ENCODE measurements at places on chromosomes 1 and 21.

DNA sequence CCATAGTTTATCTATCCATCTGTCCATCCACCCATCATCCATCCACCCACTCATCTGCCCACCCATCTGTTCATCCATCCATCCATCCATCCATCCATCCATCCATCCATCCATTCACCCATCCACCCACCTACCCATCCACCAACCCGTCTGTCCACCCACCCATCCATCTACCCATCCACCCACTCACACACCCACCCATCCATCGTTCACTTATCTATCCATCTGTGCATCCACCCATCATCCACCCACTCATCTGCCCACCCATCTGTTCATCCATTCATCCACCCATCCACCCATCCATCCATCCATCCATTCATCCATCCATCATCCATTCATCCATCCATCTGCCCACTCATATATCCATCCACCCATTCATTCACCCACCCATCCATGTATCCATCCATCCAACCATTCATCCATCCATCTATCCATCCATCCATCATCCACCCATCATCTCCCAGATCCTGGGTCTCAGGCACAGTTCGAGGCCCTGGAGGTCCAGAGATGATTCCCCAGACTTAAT, 88.2 kb upstream of the WNT4 start:
- DNase-seq, result no peak

DNA sequence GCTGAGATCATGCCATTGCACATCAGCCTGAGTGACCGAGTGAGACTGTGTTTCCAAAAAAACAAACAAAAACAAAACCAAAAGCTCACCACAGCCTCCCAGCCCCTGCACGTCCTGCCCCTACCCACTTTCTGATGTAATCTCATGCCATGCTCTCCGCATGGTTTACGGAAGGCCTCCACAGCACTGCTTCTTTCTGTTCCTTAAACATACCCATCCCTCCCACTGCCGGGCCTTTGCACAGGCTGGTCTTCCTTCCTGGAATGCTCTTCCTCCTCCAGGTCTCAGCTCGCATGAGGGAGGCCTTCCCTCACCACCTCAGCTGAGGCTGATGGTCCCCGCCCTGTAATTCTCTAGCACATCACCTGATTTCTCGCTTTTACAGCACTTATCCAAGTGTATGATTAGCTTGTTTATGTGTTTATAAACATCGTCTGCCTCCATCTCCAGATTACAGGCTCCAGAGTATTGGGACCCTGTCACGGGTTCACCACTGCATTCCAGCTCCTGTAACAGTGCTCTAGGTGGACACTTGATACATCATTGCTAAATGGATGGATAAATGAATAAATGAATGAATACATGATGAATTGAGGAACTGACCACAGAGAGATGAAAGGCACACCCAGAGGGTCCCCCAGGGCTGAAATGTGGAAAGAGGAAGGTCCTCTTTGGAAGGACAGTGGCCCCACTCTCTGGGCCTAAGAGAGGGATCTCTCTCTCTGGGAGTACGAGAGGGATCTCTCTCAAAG, 22.1 kb downstream of the TCEA3 start:
- no peak for DNase-seq

- peak; percentile 21 for DNase-seq
These were observed 17.7 kb downstream of the TINAGL1 start for GRCh38 chr1:31593770-31594632.

DNA sequence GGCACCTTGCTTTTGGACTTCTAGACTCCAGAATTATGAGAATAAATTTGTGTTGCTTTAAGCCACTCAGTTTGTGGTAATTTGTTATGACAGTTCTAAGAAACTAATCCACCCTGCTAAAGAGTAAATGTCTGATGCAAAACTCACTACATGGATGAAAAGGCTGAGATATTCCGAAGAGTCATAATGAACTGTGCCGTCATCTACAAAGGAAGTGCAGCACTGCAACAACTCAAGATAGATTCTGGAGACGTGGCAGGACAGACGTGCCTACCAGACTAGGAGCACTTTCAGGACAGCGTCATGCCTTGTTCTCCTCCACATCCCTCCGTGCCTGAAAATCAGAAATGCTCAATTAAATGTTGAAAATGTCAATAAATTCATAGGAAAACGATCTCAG, 24.4 kb upstream of the IRF2BP2 start:
- DNase-seq, result no peak

DNA sequence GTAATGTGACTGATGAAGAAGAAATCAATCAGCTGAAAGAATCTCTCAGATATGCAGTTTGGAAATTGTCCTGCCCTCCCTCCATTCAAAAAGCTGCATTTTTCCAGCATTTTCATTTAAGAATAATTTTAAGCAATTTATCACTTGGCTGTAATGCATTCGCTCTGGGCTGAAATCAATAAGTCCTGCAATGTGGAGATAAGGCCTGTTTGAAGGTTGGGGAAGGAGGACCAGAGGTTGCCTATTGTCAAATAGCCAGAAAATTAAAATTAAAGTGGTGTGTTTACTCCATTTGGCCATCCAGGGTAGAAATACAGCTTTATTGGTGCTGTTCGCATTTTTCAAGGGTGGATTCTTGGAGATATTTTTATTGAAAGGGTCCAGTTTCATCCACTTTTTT, 187.6 kb upstream of the NFIA start:
- no peak for DNase-seq

Data from NCI-H526 (cell line).